Brain pericyte (primary cell): ENCODE measurements at places on chromosomes 5 and 9.

- no peak for DNase-seq
Observed at GRCh38 chr9:116943970-116944369, 256.9 kb downstream of the TRIM32 start.

- no peak for DNase-seq
Observed at GRCh38 chr5:132230871-132231270, 3.2 kb upstream of the P4HA2 start.

GRCh38 chr9:130663258-130663976, 977 bp upstream of the PRDM12 start:
- no peak for DNase-seq

GRCh38 chr5:96381526-96381925, 51.5 kb downstream of the PCSK1 start:
- no peak for DNase-seq

DNA sequence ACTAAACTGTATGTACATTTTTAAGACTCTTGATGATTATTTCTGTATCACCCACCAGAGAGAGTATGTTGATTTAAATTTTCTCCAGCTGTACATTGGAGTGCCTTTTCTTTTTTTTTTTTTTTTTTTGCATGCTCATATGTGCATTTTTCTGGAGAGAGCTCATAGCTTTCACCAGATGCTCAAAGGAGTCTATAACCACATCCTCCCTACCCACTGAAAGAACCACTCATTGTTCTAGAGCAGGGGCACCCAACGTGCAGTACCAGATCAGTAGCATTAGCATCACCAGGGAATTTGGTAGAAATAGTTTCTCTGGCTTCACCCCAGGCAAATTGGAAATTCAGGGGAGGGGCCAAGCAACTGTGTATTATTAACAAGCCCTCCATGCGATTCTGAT, 53.9 kb upstream of the TMEM171 start:
- no peak for DNase-seq

DNA sequence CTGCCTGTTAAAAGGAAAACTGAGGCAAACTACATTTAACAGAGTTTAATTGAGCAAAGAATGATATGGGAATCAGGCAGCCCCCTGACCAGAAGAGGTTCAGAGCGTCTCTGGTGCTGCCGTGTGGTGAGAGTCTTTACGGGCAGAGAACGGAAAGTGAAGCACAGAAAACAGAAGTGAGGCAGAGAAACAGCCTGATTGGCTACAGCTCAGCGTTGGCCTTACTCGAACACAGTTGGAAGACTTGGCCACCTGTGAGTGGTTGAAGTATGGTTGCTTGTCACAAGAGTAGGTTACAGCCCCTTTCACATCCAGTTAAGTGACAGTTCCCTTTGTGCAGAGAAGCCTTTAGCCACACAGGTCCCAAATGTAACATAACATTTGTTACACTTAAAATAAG, 16.9 kb upstream of the FBP1 start:
- no peak for DNase-seq

- no peak for DNase-seq
Observed at GRCh38 chr9:133132174-133132573, 11.1 kb upstream of the RALGDS start.
